ENCODE measurements at places on chromosomes 3 and 15.
A peak's percentile ranks its signal among the peaks of the same experiment; 100 is the strongest.

- DNase-seq = no peak
Observed at GRCh38 chr3:14620512-14620911, 31.1 kb upstream of the CCDC174 start.

DNA sequence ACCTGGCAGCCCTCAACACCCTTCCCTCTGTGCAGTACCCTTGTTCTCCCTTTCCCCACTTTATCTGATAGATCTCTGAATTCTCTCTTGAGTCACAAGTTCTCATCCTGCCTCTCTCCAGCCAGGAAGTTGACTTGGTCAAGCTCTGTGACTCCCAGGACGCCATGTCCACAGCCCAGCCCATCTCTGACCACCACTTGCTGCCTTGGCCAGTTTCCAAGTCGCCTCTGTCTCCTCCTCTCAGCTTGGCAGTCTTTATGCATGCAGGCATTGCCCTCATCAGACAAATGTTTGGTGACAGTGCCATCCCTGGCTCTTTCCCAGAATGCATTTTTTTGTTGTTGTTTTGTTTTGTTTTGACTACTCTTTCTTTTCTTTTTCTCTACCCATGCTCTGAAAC is 25.7 kb downstream of the ZNF35 start:
- no peak for DNase-seq

DNA sequence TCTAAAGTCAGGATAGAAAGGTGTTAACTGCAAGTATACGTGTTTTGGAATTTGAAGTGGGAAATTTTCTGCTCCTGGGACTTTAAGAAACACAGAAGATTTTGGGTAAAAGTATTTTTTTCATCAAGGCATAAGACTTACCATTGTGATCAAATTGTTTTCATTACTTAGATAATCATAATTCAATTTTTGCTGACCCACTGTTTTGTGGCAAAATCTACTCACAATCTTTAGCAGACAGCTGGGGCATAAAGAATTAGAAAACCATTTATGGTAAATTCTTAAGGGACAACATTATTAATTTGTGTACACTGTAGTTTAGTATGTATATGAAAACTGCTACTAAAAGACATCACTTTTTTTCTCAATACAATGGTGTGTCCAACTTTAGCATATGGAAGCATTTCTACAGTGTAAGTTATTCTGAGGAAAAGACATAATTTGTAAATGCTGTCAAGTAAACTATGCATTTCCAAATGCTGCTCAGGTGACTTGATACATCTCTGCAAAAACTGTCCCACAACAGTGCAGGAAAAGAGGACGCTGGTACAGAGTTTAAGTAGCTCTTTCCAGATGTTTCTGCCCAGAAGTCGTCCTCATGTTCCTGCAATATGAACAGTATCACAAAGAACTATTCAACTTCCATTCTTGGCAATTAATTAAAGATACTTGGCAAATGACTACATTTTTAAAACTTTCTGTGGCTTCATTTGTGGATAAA is 52.3 kb downstream of the THSD4 start:
- no peak for DNase-seq

DNA sequence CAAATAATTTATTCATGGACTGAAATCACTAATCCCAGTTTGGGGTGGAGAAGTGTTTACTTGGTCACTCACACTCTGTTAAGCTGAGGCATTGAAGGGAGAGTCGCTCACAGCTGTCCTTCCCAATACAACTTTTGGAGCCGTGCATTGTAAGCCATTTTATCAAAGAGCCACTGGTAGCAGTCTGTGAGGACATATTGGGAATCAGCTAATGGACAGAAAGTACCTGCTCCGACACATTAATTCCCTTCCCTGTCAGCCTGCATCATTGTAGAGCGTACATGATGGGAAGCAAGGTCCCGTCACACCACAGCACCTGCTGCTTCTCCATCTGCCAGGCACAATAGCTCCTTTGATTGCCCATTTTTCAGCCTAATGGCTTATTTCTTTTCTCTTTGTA is 643.2 kb downstream of the SQOR start:
- DNase-seq = no peak

DNA sequence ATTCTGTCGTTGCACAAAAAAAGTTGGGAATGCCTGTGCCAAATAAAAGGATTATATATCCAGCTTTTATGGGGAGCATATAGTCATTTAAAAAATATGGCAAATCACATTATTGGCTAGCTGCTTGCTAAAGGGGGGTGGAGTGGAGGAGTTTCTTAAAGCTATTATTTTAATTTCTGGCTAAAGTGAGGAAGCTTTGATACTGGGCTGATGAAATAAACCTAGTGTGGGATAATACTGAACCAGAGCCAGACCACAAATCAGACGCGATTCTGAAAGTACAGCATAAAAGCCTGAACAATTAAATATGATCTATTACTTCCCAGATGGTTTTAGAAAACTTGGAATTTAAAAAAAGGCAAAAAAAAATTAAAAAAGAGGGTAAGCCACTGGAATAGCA is 14.4 kb downstream of the POLR2M start:
- no peak for DNase-seq

- DNase-seq = peak; percentile 31
Observed at GRCh38 chr15:65092911-65093792, 16.6 kb downstream of the KBTBD13 start.

- no peak for DNase-seq
Observed at GRCh38 chr3:116440196-116440595, 5.1 kb downstream of the LSAMP start.

GRCh38 chr3:38647217-38647970 is 2.1 kb downstream of the SCN5A start:
- no peak for DNase-seq

DNA sequence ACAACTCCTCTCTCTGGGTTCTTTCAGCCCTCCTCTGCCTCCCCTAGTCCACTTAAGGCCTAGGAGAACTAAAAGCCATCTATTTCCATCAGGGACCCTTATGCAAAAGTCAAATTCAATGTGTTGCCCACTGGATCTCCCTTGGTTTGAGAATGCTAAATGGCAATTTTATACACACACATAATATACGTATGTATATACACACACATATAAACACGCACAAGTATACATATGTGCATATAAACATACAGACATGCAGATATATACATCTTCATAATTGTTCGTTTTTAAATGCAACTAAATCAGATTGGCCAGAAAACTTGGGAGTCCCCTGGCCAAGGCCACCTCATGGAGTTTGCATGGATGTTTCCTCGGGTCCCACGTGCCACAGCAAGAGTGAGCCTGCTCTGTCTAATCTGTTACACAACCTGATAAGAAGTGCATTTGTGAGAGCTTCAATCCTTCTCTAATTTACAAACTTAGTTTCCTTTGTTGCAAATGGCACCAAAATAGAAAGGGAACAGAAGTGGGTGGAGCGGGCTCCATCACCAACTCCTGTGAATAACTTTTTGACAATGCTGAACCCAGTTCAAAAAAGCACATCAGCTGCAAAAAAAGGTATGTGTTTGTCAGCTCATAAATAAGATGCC is 84.2 kb downstream of the FOXP1 start:
- no peak for DNase-seq

DNA sequence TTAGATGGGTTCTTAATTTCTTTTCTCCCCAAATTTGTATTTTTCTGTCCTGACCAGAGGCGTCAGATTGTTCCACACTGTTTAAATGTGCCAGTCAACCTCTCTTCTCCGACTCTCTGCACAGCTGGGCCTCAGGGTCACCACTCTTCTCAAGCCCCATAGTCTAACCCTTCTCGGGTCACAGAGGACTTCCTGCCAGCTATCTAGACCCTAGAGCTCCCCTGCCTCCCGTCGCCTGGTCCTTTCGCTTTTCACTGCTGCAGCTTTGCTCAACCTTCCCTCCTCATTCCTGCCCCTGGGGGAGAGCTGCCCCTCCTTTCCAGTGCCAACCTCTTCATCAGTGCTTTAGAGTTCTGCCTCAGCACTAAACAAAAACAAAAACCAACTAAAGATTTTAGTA is 151.7 kb downstream of the ATG7 start:
- DNase-seq = no peak

DNA sequence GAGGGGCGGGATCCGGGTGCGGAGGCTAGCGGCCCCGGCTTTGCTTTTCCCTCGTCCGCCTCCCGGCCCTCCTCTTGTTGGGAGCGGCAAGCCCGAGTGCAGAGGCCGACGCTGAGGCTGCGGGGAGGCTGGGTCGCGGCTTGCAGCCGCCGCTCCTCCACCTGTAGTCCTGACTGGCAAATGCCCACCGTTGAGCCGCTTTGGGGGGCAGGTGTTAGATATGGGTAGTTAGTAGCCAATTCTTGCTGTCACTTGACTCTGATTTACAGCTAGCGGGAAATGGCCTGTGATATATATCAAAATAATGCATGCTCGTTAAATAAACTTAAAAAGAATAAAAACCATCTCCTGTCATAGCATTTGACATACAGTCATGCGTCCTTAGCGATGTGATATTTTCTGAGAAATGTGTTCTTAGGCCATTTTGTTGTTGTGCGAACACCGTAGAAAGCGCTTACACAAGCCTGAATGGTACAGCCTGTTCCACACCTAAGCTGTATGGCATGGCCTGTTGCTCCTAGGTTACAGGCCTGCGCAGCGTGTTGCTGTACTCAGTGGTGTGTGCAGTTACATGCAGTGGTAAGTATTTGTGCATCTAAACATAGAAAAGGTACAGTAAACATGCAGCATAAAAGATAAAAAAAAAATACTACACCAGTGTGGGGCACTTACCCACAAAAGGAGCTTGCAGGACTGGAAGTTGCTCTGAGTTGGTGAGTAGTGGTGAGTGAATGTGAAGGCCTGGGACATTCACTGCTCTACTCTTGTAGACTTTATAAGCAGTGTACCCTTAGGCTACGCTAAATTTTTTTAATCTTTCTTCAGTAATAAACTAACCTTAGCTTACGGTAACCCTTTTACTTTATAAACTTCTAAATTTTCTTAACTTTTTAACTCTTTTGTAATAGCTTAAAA is 873 bp downstream of the CAPN7 start:
- peak; percentile 82 for DNase-seq

DNA sequence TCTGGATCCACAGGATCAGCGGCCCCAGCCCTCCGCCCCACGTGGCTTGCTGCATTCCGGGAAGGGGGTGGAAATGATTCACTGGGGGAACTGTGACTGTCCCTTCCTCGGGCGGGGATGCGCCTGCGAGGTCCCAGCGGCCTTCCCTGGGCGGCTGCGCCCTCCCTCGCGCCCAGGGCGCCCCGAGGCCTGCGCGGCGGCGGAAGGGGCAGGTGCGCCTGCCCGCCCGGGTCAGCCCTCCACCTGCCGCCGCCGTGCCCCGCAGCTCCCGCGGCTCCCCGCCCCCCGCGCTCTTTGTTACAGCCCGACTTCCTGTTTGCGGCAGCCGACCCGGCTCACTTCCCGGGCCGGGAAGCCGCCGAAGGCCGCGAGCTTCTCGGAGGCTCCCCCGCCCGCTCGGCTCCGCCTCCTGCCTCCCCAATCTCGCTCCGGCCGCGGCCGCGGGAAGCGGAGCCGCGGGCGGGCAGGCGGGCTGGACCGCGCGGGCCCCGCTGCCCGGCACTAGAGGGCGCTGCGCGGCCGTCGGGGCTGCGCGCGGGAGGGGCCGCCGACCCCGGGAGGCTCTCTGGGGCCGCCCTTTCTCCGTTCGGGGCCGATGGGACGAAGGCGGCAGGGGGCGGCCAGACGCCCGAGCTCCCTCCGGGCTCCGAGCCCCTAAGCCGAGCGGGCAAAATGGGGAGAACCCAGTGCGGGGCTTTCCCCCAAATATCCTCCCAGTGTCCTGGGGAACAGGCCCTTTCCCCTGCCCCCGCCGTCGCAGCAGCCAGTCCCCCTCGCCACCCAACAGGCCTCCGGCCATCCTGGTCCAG is 11.5 kb upstream of the CHAC1 start:
- DNase-seq = peak; percentile 99

DNA sequence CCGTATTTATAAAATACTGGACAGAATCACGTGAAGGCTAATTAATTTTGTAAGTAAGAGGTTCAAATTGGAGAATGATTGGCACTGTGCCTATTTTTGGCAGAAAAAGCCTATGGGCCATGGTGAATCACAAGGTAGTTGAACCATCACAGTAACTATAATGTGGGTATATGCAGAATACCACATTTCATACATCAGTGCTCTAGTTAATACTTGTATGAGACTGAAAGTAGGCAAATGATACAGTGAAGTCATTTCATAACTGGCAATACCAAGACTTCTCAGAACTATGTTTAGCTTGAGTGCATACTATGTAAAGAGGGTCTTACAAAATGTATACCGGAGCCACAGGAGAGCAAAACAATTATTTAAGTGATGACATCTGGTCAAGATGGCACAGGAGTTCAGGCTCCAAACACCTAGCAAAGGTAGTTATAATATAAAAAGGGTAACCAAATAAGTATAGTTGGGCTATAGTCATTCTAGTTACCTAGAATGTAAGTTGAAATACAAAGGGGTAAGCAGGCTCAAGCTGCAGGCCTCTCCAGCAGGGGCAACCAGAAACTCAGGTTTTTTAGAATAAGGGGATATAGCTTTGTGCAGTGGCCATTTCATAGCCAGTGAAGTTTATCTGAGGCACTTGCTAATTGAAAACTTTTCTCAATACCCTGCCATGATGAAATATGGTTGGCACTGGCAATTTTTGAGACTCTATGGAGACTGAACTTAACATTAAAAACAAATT is 19.1 kb downstream of the GPR160 start:
- DNase-seq = no peak

DNA sequence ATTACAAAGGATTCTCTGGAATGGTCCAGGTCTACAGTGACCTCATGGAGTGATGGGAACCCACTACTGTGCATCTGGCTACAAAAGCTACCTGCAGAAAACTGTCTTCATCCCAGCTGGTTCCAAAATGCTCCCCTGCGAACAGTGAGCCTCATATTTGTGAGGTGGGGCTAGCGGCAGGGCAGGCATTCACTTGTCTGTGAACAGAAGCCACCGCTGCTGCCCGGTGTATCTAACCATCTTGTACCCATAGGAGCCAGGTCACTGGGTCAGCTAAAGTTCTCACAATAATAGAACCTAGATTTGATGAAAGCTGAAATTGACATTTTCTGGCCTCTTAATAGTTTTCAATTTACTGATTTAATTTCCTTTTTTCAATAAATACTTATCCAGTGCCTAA is 150.7 kb downstream of the KLF13 start:
- DNase-seq = no peak

GRCh38 chr3:52194485-52195290 is 3.3 kb upstream of the ALAS1 start:
- peak; percentile 18 for DNase-seq

DNA sequence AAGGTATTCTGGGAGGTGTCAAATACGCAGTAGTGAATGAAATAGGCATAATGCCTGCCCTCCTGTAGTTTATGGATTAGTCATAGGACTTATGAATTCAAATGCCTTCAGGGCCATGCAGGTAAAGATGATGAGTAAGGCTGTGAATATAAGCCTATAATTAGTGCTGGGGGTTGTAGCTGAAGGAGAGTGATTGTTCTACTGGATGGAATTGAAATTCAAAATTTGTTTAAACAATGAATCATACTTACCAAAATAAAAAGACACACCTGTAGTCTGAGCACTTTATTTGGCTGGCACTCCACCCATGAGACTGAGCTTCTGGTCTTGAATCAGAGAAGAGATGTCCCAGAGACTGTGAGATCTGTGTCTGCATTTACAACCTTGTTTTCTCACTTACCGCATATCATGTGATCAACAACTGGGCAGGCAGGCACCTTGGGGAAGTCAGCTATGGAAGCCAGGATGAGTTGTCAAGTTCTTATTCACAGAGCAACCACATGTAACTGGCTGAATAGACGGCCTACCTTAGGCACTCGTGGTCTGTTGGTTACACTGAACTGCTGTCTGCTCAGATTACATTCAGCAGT is 291.8 kb downstream of the NAALADL2 start:
- DNase-seq = no peak

Measured in H7 (cell line).